ENCODE measurements at places on chromosomes 6 and 20. TPM values are rescaled to one million over a fixed set of nuclear protein-coding genes. Genes with fewer than 3 reads are reported as not detected.

- H3K36me3 ChIP-seq: no peaks in the 10 kb centered on the region
- H3K4me1 ChIP-seq: no peaks in the 10 kb centered on the region
Observed at GRCh38 chr20:23507346-23507745, 16.4 kb downstream of the CST8 start.

CGAS gene
- total RNA-seq: 24.7 TPM

ZNF341 gene
- 9.1 TPM for total RNA-seq

GRCh38 chr20:45016089-45016671 is 49.9 kb downstream of the STK4 start:
- no peak for DNase-seq
- peak overlapping the region; percentile 8 for H3K27ac ChIP-seq
- H3K4me3 ChIP-seq: no peak overlapping the region
- no peaks in the 10 kb centered on the region for H3K27me3 ChIP-seq

DNA sequence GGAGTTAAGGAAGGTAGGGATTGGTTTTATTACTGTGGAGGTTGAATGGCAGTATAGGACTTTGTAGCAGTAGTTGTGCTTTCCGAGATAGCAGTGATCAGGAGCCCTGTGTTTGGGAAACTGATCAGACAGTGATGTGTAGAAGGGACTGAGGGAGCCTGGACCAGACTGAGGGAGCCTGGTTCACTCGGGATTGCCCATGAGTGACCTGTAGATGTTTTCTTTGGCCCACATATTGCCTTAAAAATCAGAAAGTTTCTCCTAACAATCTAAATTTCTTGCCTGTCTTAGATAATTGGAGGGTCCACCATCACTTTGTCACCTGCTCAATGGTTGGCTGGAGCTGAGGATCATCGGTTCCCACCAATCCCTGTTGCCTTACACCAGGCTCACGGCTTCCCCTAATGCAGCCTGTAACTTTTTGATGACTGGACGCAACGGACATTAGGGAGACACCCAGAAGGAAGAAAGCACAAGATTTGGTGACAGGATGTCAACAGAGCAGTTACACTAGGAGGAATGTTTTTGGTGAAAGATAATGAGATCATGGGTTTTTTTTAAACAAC is 1.1 kb downstream of the CDS2 start:
- DNase-seq: no peak
- H3K27me3 ChIP-seq: no peaks in the 10 kb centered on the region
- peaks cover 3% of the 10 kb centered on the region for H3K36me3 ChIP-seq
- peak overlapping the region; percentile 91 for H3K4me3 ChIP-seq
- peak overlapping the region; percentile 98 for H3K27ac ChIP-seq

- peaks cover 5% of the 10 kb centered on the region for H3K36me3 ChIP-seq
- DNase-seq: no peak
- no peak overlapping the region for H3K4me3 ChIP-seq
- no peak overlapping the region for H3K27ac ChIP-seq
Observed at GRCh38 chr6:70059039-70059719, 192.8 kb downstream of the COL19A1 start.

LRRN4 gene
- not detected for total RNA-seq

GRCh38 chr6:29870104-29870503 is 42.5 kb downstream of the HLA-G start:
- DNase-seq: no peak
- no peak overlapping the region for H3K4me3 ChIP-seq
- H3K27me3 ChIP-seq: peaks cover 9% of the 10 kb centered on the region
- H3K27ac ChIP-seq: no peak overlapping the region
- no peaks in the 10 kb centered on the region for H3K4me1 ChIP-seq

- H3K4me1 ChIP-seq: peaks cover 11% of the 10 kb centered on the region
- H3K36me3 ChIP-seq: peaks cover 2% of the 10 kb centered on the region
- no peak overlapping the region for H3K4me3 ChIP-seq
- no peak for DNase-seq
- H3K27me3 ChIP-seq: no peaks in the 10 kb centered on the region
Observed at GRCh38 chr20:41037179-41037578, 8.6 kb downstream of the TOP1 start.

IMPG1 gene
- not detected for total RNA-seq

GRCh38 chr20:37816726-37817125 is 86.2 kb upstream of the VSTM2L start:
- no peak overlapping the region for H3K27ac ChIP-seq
- peaks cover 5% of the 10 kb centered on the region for H3K4me1 ChIP-seq
- DNase-seq: no peak
- no peaks in the 10 kb centered on the region for H3K36me3 ChIP-seq

DNA sequence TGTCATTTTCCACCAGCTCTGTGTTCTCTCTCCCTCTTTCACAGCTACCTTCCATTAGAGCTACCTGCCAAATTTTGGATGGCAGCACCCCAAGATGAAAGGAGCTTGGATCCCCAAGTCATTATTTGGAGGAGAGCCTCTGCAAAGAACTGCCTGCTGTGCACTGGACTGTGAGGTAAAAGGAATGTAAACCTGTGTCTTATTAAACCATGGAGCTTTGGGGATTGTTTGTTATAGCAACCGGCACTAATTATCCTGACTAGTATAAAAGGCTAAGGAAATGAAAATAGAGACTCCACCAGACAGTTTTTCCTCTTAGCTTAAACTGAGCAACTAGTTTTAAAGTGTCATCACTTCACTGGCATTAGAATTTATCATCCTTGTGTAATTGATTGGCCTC is 191.6 kb upstream of the DTNBP1 start:
- no peak overlapping the region for H3K4me3 ChIP-seq
- no peak overlapping the region for H3K27ac ChIP-seq
- H3K27me3 ChIP-seq: no peaks in the 10 kb centered on the region

DSTN gene
- 13.4 TPM for total RNA-seq
